ENCODE measurements at places on chromosomes 11 and 22. TPM values are rescaled to one million over a fixed set of nuclear protein-coding genes. Genes with fewer than 3 reads are reported as not detected.

OR51B5 gene
- total RNA-seq, result 1.1 TPM

SLC22A8 gene
- total RNA-seq, result 0.15 TPM

RIBC2 gene
- not detected for total RNA-seq

TRIM51 gene
- not detected for total RNA-seq

ZDHHC13 gene
- 22.1 TPM for total RNA-seq

F2 gene
- not detected for total RNA-seq

AGBL2 gene
- 0.31 TPM for total RNA-seq

CHRM1 gene
- total RNA-seq, result 0.22 TPM

MOGAT2 gene
- total RNA-seq, result not detected

TMEM218 gene
- 24.8 TPM for total RNA-seq

NPAS4 gene
- total RNA-seq, result 12.7 TPM

CELSR1 gene
- 26.6 TPM for total RNA-seq

OR52I1 gene
- total RNA-seq, result 0.71 TPM

SLC15A3 gene
- 5.8 TPM for total RNA-seq

CALCA gene
- total RNA-seq, result 3.2 TPM

SSRP1 gene
- 156 TPM for total RNA-seq

UBE2L6 gene
- total RNA-seq, result 177 TPM

SYCE3 gene
- total RNA-seq, result not detected

THRSP gene
- total RNA-seq, result 0.75 TPM

AMBRA1 gene
- total RNA-seq, result 24.0 TPM

GAL gene
- total RNA-seq, result 0.27 TPM

APOL5 gene
- total RNA-seq, result not detected

RHOD gene
- total RNA-seq, result not detected

IL17REL gene
- total RNA-seq, result 0.47 TPM

CRYBB1 gene
- total RNA-seq, result 0.86 TPM

MAP6 gene
- total RNA-seq, result 0.52 TPM

NEAT1 gene
- total RNA-seq, result 10.9 TPM

CPT1A gene
- total RNA-seq, result 21.0 TPM

MYBPC3 gene
- not detected for total RNA-seq

CARD18 gene
- not detected for total RNA-seq

TBX1 gene
- total RNA-seq, result 0.21 TPM

BACE1-AS gene
- 11.6 TPM for total RNA-seq

ELMOD1 gene
- 43.2 TPM for total RNA-seq

TUBA8 gene
- total RNA-seq, result 0.54 TPM

ARSA gene
- total RNA-seq, result 37.5 TPM

SORL1 gene
- 39.4 TPM for total RNA-seq

AIFM3 gene
- total RNA-seq, result 1.8 TPM

PKP3 gene
- total RNA-seq, result 2.5 TPM

VPREB1 gene
- total RNA-seq, result not detected

MMP8 gene
- 0.28 TPM for total RNA-seq

ZNRD2 gene
- 46.3 TPM for total RNA-seq

TMPRSS13 gene
- 0.29 TPM for total RNA-seq
